ENCODE measurements at places on chromosomes 3 and 15. TPM values are rescaled to one million over a fixed set of nuclear protein-coding genes. Genes with fewer than 3 reads are reported as not detected.

The GFM1 gene
- 38.5 TPM for total RNA-seq

The REC114 gene
- not detected for total RNA-seq

DNA sequence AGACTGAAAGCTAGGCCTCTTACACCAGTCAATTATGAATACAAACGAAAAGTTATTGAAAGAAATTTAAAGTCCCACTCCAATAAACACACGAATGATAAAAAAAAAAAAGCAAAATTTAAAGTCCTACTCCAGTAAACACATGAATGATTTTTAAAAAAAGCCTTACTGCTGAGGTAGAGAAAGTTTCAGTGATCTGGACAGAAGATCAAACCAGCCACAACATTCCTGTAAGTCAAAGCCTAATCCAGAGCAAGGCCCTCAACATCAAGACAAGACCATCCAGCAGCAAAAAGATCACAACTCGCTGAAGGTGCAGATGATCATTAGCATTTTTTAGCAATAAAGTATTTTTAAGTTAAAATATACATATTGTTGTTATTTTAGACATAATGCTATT, 95.6 kb upstream of the LIPC start:
- H3K4me1 ChIP-seq = peaks cover 23% of the 10 kb centered on the region
- H3K27me3 ChIP-seq = no peaks in the 10 kb centered on the region
- H3K27ac ChIP-seq = no peak overlapping the region
- no peaks in the 10 kb centered on the region for H3K36me3 ChIP-seq

GRCh38 chr3:34260271-34261000, 462.0 kb downstream of the PDCD6IP start:
- no peak overlapping the region for H3K4me3 ChIP-seq
- DNase-seq = peak; percentile 61
- no peak overlapping the region for H3K27ac ChIP-seq

DNA sequence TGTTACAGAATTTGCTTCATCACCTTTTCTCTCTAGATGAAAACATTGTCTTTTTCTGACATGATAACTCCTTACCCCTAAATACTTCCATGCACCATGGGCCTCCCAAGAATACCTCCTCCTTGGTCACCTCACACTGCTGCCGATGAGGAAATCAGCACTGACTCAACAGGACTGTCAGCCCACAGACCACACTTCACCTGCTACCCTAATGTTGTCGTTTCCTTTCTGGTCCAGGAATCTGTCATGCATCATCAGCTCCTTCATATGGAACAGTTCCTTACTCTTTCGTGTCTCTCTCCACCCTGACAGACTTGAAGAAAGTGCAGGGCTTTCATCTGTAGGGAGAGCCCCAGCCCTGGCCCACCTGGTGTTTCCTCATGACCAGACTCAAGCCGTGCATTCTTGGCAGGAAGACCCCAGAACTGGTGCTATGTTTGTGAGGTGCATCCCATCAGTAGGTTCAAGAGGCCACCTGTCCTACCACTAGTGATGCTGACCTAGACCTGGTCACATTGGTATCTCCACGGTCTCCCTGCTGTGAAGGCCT, 41.1 kb upstream of the PLXNA1 start:
- H3K27me3 ChIP-seq = no peaks in the 10 kb centered on the region
- H3K4me1 ChIP-seq = no peaks in the 10 kb centered on the region
- no peak for DNase-seq
- H3K36me3 ChIP-seq = no peaks in the 10 kb centered on the region

DNA sequence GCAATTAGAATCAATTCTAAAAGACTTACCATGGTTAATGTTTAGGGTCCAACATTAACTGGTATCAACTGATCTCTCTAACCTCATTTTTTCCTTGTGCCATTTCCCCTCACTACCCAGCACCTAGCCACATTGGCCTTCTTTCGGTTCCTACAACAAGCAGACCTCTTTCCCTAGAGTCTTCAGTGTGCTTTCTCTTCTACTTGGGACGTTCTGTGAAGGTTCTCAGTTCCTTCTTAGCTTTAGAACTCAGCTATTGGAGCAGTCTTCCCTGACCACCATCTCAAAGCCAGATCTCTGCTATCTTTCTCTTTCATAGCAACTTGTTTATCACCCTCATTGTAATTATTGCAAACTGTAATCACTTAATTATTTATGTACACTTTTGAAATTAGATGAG, 31.5 kb upstream of the MINDY4B start:
- peaks cover 45% of the 10 kb centered on the region for H3K27me3 ChIP-seq
- no peaks in the 10 kb centered on the region for H3K4me1 ChIP-seq
- no peak overlapping the region for H3K27ac ChIP-seq
- DNase-seq = no peak
- no peak overlapping the region for H3K4me3 ChIP-seq

All from GM23248 (cell line).